ENCODE measurements at places on chromosomes 7 and 10.

DNA sequence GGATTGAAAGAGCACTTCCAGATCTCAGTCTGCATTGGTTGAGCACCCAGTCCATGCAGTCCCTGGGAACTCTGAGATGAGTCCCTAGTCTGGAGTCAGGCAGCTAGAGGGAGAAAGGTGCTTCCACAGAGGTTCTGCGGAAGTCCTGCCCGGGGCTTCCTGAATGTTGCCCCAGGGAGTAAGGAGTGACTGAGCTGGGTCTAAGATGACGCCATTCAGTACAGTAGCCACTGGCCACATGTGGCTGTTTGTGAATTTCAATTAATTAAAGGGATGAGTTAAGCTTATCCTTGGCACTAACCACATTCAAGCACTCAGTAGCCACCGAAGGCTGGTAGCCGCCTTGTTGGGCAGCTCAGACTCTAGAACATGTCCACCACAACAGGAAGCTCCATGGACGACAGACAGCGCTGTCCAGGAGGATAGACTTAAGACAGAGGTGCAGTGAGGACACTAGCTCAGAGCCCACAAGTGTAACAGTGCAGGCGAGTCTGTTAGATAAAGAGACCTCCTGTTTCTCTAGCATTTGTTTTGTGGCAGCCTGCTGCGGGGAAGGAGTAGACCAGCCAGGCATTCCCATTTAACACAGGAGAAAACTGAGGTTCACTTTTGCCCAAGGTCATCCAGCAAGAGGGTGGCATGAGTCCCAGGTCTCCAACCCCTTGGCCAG lies 101.6 kb upstream of the PPIF start:
- DNase-seq: no peak

DNA sequence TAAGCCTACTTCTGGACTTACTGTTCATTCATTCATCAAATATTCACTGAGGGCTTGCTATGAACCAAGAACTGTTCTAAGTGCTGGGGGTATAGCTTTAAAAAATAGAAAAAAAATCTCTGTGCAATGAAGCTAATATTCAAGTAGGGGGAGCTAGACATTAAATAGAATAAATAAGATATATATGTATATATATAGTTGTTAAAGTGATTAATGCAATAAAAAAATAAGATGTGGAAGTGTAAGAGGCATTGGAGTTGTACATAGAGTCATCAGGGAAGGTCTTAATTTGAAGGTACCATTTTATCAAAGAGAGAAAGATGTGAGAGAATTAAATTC lies 181.2 kb upstream of the AGR3 start:
- DNase-seq: no peak

DNA sequence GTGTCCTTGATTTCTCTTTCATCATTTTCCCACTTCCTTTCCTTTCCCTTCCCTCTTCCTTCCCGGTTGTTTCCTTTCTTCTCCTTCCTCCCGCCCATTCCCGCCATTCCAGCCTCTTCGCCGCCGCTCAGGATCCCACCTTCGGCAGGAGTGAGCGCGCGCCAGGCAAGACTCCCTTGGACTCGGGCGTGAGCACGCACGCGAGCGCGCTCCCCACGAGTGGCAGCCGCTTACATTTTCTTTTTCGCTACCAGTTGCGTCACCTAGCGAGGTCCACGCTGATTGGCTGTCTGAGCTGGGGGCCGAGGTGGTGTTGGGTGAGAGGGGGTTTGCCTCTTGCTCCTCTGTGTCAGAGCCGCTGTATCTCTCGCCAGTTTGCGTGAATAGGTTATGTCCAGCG lies 11.8 kb downstream of the ZAN start:
- no peak for DNase-seq

GRCh38 chr7:1224086-1224716 lies 8.5 kb upstream of the UNCX start:
- DNase-seq: no peak

- no peak for DNase-seq
Measured at GRCh38 chr7:47751043-47751442, 169.1 kb upstream of the TNS3 start.

GRCh38 chr7:77209479-77210139 lies 10.0 kb upstream of the FGL2 start:
- DNase-seq: no peak

DNA sequence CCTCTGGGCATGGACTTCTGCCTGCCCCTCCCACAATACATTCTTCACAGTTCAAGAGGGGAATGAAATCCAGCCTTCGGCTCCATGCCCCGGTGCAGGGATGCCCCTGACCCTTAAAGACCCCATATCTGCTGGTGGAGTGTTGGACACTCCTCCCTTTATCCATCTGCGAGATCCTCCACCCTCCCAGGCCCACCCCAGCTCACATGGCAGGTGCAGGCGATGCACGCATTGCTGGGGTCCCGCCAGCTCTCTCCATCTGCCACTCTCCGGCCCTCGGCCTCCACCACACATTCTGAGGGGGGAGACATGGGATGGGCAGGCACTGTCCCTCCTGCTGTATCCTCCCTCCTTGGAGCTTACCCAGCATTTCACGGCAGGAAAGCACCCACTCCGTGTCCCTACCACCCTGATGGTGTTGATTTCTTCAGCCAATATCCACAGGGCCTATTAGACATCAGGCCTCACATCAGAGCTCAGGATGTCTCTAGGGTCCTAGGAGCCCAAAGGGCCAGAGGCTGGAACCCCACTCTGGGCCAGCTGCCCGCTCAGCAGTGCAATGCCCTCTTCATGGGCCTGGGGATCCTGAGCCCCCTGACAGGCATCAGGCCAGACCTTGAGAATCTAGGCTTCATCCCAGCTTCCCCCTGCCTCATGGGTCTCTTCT lies 18.3 kb downstream of the ATP6V1F start:
- no peak for DNase-seq

GRCh38 chr7:69762821-69763352 lies 164.6 kb downstream of the AUTS2 start:
- DNase-seq: no peak

- DNase-seq: no peak
Measured at GRCh38 chr10:11135709-11136108, 118.0 kb downstream of the CELF2 start.

DNA sequence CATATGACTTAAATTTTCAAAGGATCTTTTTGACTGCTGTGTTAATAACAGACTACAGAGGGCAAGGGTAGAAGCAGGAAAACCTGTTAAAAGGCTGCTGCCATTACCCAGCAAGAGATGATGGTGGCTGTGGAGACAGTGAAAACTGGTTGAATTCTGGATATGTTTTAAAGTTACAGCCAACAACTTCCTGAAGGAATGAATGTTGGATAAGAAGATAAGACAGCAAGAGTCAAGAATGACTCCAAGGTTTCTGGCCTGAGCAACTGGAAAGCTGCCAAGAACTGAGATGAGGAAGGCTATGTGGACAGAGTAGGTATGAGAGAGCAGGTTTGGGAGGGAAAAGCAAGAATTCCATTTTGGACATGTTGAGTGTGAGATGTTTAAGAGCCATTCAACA lies 19.1 kb downstream of the CNOT4 start:
- DNase-seq: no peak

Measured in stimulated activated CD8-positive, alpha-beta memory T cell treated with anti-CD3 and anti-CD28 coated beads, Interleukin-15, amount 100 ng/mL, for 24 hours (primary cell).